ENCODE measurements at places on chromosomes 3 and 15. TPM values are rescaled to one million over a fixed set of nuclear protein-coding genes. Genes with fewer than 3 reads are reported as not detected.

- DNase-seq, result no peak
Observed at GRCh38 chr3:20023623-20024405, 11.8 kb upstream of the PP2D1 start.

- DNase-seq, result no peak
Observed at GRCh38 chr3:50322386-50323091, at the start of gene HYAL2. Gene HYAL2, minus strand, starts transcription at chr3:50322745. Its CDS starts 2,256 bp downstream, at chr3:50320489.

DNA sequence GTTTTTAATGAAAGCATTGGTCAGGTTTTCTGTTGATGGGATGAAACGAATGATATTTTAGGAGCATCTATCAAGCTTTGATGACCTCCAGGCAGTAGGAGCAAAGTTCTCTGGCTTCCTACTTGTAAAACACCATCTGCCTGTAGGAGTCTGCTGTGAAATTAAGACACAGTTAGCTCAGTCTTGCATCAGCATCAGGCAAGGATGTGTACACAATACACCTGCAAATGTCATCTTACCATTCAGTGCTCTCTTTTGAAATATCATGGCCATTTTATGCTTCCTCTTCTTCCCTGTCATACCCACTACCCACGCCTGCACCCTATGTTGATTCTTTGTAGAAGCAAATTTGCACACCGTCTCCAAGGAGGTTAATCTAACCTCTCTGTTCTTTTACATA is 38.2 kb downstream of the B3GALNT1 start:
- no peak for DNase-seq

CXCR6 gene
- not detected for total RNA-seq
